Mucosa of gallbladder (tissue), 1 donor: ENCODE measurements at places on chromosomes 3 and 15. TPM values are rescaled to one million over a fixed set of nuclear protein-coding genes. Genes with fewer than 3 reads are reported as not detected.

- DNase-seq, result no peak
Observed at GRCh38 chr3:31772758-31773473, 208.1 kb downstream of the OSBPL10 start.

PRRT3 gene
- total RNA-seq, result 6.1 TPM

DNA sequence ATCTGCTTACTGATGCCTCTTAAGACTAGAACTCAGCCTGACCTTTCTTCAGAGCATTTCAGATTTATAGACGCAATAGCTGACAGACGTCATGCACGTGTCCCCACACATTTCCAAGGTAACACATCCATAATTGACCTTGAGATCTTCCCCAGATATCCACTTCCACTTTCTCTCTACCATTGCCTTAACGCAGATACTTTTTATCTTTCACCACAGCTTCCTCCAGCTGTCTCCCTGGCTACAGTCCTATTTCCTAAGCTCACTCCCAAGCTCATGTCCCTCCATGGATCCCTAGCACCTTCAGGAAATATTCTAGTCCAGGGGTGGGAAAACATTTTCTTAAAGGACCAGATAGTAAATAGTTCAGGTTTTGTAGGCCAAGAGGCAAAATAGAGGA, 173.0 kb upstream of the MITF start:
- no peak for DNase-seq

DMXL2 gene
- 25.8 TPM for total RNA-seq

CCDC39 gene
- not detected for total RNA-seq

DNA sequence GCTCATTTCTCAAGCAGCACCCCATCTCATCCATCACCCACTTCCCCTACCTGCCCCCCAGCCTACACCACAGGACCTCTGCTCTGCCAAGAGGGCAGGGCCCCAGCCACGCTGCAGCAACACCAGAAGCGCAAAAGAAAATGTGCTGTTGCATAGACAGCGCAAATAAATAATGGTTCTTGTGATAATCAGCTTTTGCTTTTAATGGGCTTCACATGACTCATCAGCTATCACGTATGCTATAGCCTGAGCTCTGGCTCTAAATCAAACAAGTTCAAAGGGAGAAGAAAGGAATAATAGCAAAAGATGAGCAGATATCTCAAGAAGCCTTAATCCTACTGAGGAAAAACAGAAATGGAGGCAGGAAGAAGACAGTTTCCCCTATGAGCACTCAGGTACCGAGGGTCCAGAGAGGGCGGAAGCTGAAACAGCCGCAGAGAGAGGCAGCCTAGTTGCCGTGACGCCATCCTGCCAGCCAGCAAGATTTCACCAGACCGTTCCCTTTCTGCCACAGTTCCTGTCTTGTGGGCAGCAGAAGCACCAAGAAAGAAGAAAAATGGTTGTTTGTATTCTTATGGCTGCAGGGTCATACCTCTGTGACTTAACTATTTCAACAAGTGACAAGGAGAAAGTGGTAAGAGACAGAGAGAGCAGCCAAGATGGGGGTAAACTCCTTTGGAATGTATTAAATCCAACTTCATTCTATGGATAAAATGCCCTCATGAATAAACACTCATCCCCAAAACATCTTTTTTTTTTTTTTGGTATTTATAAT, 22.0 kb downstream of the RAB27A start:
- peak; percentile 55 for DNase-seq

DNA sequence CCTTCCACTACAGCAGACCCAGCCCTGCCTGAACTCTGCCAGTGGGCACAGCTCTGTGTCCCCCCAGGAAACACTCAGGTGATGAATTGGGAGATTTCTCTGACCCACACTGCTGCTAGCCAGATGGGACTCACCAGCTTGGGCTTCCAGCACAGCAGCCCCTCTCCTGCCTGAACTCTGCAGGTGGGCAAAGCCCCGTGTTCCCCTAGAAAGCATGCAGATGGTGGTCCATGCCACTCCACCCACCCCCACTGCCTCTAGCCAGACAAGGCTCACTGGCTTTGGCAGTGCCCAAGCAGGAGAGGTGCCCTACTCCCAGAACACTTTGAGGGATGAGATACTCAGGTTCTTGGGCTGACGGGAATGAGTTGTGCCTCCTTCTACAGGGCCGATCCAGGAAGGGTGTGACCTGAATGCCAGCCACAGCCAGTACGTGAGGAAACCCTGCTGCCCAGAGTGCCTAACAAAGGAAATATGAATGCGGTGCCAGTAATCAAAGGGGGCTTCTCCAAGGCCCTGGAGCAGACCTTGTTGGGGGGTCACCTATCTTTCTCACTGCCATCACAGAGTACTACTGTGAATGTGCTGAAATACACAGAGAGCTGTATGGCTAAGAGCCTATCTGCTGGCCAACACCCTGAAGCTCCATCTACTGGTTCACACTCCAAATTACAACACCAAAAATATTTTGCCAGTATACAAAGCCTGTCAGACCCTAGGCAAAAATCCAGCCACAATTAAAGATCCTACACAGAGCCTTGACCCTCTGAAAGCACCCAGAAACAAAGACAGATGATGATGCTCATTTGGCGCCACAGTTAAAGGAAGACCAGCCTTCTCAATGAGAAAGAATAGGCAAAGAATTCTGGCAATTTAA, 61.9 kb downstream of the BTLA start:
- DNase-seq, result no peak

DNA sequence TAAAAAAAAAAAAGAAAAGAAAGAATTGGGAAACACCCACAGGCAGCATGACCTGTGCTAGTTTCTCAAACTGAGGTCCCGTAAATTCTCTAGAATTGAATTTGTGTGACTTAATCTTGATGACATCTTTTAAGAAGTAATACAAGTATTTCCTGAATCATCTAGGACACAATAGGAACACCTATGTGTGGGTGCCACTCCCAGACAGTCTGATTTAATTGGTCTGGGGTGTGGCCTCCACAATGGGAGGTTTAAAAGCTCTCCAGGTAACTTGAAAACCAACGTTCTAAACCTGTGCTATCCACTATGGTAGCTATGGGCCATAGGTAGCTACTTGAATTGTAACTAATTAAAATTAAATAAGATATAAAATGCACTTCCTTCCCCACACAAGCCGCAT, 28.1 kb downstream of the CFAP92 start:
- DNase-seq, result no peak

DNA sequence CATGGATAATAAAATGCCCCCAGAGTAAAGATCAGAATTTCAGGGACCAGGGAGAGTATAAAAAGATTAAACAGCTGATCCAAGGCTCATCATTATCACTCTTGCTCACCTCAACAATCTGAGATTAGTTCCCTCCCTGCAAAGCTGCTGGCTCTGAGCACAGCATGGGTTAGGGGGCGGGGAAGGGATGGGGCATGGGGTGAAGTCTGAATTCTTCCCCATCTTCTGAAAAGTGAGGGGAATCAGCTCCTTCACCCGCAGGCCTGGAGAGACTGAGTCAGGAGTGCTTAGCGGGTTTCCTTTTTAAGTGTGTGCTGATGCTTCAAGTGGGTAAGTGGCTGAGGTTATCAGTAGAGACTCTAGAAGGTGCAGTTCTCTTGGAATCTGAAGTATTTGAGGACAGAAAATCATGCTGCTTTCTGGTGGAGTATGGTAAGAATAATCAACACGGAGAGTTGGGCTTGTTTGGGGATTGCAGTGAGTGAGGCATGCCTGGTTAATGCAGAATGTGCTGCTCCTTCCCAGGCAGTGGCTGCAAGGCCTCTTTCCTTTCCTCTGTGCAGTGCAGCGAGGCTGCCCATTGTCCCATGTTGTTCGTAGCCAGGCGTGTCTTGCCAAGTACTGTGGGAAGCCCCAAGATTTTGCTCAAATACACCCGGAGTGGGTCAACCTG, 59.2 kb upstream of the TRAK1 start:
- DNase-seq, result no peak

DNA sequence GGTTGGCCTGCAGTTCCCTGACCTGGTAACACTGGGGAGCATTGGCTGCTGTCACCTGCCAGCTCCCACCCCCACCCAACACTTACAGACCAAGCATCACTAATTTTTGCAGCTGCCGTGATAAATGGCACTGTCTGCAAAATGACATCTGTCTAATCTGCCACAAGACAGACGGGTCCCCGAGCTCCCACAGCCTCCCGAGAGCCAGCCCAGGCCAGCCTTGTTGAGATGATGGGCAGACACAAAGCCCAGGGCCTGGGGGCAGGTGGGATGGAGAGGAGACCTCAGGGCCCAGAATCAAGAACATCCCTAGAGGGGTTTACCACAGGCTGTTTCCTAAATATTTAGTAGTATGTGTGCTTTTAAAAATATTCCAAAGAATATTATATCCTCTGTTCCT, 203.4 kb downstream of the TBC1D2B start:
- DNase-seq, result no peak

GRCh38 chr15:85687329-85687728, 107.4 kb downstream of the KLHL25 start:
- no peak for DNase-seq

DNA sequence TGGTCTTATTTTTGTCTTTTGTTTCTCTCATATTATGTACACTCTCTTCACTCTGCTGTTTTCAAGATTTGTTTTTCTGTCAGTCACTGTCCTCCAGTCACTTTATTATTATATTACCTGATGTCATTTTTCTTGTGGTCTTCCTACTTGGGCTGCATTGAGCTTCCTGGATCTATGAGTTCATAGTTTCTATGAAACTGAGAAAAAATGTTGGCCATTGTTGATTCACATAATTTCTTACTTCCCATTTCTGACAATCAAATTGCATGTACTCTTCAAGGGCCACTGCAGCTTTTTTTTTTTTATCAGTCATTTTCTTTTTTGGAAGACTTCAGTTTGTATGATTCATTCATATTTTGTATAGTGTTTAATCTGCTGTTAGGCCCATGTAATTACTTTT, 1180.6 kb upstream of the GBE1 start:
- no peak for DNase-seq

SLC41A3 gene
- total RNA-seq, result 95.5 TPM

DNA sequence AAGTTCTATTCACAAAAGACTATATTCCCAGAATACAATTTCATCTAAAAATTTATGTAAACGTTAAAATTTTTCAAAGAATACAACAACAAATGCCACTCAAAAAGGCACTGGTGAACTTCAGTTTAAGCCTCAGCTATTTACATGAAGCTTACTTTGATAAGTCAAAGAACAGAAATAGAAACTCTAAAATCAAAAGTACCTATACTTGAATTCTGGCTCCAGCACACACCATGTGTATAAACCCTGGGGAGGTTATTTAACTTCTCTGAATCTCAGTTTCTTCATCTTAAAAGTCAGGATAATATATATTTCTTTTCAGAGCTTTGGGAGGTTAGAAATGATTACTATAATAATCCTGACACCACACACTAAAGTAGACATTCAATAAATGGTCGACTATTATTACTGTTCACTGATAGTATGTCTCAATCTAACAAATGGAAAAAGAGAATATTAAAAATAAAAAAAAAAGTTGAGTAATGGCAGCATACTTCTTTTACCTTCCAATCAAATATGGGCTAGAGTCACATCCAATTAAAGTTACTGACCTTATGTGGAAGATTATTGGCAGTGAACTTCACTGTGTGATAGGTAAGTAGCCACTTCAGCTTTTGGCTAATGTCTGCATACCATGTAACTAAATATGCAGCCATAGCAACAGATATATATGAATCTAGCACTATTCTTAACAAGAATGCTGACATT, 248.4 kb downstream of the ISL2 start:
- no peak for DNase-seq

DNA sequence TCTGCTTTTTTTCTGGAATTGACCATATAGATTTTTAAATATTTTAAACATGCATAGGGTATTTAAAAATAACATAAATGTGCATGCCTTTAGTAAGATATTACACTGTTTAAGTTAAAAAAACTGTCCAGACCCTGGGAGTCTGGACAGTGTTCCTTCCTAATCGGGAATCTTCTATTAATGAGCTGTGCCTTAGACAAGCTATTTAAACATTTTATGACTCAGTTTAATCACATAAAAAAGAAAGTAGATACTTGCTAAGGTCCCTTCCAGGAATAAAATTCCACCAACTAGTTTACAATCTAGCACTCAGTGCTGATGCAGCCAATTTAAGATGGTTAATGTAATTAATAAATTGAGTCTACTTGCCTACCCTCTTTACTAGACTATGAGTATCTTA, 140.4 kb upstream of the DPH6 start:
- DNase-seq, result no peak

DNA sequence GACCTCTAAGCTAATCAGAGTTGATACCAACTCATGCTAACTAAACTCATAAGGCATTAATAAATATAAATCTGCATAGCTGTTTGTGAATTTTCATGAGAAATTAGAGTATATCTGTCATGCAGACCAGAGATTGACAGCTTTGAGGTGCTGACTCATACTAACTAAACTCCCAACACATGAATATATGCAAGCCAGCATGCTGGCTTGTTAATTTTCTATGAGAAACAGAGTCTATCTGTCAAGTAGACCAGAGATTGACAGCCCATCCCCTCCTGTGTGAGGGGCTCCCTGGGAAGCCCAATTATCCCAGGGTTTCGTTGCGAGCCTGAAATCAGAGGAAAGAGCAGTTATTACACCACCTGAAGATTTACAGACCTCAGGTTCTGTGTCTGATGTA, 69.3 kb downstream of the CD47 start:
- no peak for DNase-seq

DNA sequence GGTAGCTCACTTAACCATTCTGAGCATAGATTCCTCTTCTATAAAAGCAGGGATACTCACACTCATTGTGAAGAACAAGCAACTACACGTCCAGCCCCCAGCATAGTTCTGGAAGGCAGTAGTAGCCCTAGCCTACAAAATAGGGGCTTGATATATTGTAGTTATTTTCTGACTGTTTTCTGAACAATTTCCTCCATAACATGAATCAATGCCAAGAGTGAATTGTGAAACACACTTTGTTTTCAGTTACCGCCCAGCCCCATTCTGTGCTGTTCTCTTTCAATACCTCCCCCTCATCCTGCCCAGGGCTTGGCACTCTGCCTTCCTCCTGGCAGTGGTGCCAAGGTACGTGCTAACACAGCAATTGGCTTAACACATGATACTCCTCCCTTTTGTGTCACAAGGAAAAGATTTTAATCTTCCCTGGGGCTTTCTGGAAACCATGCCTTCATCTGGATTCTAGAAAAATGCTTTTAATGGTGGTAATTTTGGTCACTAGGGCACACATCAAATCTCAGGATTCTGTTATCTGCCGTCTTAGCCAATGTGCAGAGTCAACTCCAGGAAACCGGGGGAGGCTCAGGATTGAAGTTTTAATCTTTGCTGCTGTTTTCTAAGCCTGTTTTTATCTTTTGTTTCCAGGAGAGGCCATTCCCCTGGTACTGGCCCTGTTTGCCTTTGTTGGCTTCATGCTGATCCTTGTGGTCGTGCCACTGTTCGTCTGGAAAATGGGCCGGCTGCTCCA, 37.2 kb downstream of the IL20RB start:
- DNase-seq, result peak; percentile 87

CAMKV gene
- total RNA-seq, result 0.09 TPM

GRCh38 chr3:106071306-106071705, 202.5 kb upstream of the CBLB start:
- DNase-seq, result no peak

- DNase-seq, result no peak
Observed at GRCh38 chr15:79956354-79956939, 14.5 kb downstream of the BCL2A1 start.

DNA sequence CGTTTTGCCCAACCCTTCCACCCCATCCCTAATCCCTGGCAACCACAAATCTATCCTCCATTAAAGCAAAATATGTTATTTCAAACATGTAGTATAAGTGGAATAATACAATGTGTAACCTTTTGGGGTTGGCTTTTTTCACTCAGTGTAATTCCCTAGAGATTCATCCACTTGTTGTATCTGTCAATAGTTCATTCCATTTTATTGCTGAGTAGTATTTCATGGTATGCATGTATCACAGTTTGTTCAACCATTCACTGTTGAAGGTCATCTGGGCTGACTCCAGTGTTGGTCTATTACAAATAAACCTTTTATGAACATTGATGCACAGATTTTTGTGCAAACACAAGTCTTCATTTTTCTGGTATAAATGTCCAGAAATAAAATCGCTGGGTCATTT, 38.8 kb downstream of the BSN start:
- DNase-seq, result no peak
